ENCODE measurements at places on chromosomes 2 and 18.

DNA sequence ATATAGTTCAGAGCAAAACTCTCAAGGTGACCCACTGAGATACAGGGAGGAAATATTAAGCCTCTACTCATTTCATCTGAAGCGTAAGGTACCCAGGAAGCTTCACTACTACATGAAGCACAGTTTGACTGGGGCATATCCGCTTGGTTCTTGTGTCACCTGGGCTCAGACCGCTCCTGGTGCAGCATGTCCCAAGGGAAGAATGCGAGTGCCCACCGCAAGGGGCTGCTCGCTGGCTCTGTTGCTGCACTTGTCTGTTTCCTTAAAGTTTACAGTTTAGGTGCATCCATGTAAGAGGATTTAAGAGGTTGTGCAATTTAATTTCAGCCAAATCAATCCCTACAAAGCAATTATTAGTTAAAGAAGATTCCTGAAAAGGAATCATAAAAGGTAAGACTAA, 507.8 kb downstream of the FBXO15 start:
- DNase-seq, result no peak

- no peak for DNase-seq
Measured at GRCh38 chr2:124884315-124884714, 859.2 kb downstream of the CNTNAP5 start.

- no peak for DNase-seq
Measured at GRCh38 chr2:169683425-169684134, 10.6 kb downstream of the CFAP210 start.

GRCh38 chr2:156513219-156513618, 77.0 kb downstream of the GPD2 start:
- no peak for DNase-seq

DNA sequence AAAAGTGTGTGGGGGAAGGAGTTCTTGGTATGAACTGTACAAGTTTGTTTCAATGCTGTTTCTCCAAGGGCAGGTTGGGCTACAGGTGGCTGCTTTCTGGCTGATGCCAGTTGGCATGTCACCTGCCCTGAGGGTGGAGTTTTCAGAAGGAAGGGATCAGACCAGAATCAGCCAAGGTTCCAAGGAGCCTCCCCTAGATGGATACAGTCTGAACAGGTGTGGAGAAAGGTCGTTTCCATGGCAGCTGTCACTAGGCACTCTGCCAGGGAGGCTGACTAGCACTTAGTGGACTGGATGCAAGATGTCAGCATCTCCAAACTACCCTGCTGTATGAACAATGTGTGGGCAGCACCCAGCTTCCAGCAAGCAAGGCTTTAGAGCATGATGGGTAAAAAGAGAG, 444.4 kb upstream of the HNRNPA3 start:
- no peak for DNase-seq

DNA sequence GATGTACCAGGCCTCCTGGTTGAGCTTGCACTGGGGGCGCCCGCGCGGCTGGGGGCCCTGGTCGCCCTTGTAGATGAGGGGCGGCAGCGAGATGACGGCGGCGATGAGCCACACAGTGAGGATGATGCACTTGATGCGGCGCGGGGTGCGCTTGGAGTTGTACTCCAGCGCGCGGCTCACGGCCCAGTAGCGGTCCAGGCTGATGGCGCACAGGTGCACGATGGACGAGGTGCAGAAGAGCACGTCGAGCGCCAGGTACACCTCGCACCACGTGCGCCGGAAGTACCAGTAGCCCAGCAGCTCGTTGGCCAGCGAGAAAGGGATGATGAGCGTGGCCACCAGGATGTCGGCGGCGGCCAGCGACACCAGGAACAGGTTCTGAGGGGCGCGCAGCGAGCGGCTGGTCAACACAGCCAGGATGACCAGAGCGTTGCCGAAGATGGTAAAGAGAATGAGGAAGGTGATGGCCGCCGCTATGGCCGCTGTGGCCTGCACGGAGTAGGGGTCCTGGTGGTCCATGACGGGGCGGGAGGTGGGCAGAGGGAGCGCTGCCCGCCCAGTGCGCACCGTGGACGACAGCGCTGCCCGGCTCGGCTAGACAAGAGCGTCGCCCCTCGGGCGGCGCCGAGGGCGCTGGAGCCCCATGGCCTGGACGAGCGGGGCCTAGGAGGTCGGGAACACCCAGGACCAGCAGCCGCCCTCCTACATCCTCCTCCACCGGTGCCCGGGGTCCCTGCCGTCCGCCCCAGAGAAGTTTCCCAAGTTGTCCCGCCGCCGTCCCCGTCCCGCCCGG, 544 bp downstream of the ADRA2B start:
- no peak for DNase-seq

DNA sequence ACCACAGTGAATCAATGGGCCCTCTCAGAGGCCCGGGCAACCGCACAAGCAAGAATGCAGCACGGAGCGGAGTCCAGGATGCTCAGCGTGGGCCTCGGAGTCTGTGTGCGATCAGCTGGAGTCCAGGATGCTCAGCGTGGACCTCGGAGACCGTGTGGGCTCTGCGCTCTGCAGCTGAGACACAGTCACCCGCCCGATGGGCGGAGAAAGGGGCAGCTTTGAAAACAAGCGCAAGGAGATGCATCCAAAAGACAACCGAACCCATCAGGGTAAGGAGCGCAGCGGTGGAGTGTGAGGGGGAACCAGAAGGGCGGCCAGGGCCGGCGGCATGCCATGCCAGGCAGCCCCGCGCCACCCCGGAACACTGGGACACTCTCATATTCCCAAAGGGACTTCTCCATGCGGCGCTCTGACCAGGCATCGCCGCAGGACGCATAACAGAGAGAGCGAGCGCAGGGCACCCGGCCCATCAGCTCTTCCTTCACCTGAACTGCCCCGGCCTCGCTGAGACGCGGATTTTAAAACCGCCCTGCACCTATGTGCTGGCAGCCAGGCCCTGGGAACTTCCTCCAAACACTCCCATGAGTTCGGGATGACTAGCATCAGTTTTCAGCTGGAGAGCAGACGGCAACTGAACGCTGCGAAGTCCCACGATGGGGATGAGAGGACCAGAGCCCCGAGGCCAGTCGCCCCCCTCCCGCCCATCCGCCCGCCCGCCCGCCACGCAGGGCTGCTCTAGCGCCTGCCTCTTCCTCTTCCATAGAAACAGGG, 44.7 kb downstream of the MC5R start:
- DNase-seq, result no peak

Measured in stimulated activated CD8-positive, alpha-beta memory T cell treated with anti-CD3 and anti-CD28 coated beads, Interleukin-4, amount 100 ng/mL, for 1 hour (primary cell).